ENCODE measurements at places on chromosomes 7 and 10.

- DNase-seq, result no peak
Measured at GRCh38 chr7:135380351-135380750, 129.6 kb downstream of the CNOT4 start.

DNA sequence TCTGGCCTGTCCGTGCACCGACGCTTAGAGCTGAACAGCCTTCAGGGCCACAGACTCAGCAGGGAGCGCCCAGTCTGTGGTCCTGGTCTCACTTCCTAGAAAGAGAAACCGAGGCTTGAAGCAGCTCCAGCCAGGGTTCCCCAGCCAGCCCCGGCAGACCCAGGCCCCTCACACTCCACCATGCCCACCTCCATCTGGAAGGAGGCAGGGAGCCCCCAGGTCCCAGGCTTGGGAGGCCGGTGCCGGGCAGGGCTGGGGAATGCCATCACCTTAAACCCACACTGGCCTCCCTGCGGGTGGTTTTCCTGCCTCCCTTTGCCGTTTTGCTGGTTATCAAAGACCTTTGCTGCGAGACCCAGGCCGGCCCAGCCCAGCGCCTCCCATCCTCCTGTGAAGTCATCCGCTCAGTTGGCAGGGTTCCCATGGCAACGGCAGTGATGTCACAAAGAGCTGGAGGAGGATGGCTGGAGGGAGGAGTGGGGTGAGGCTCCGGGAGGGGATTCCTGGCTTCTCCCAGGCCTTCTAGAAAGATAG lies 24.0 kb downstream of the ELFN1 start:
- no peak for DNase-seq

DNA sequence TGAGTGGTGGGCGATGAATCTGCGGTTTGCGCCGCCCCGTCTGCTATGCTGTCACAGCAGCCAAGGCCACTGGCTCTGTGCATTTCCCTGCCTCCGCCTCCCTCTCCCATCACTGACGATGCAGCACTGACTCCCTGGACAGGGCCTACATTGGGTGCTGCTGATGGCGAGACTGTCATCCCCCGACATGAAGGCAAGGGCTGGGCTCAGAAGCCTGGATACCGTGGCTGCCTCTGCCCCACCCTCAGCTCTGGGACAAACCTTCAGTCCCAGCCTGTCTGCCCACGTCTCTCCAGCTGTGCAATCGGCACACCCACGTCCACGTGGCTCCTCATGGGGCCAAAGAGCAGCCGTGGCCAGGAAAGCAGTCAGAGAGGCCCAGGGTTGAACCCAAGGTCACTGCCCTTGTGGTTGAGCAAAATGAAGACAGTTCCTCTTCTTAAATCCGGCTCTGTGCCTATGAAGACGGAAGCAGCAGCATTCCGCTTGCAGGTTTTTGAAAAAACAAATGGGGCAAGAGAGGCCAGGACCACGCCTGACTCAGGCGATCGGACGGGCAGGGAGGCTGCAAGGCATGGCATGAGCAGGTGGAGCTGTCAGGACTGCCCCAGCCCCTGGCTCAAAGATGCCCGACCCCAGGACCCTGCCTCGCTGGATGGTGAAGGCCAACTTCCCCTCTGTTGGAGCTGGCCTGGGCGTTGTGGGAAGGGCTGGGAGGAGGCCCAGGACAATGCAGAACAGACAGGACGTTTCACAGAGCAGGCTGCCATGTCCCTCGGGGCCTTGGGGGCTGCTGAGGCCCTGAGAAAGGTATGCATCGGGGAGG lies 517.5 kb downstream of the DNAJB6 start:
- no peak for DNase-seq

GRCh38 chr10:43295436-43295835 lies 28.6 kb upstream of the RASGEF1A start:
- DNase-seq, result no peak

- DNase-seq, result peak; percentile 39
Measured at GRCh38 chr10:130301021-130301892, 165.1 kb downstream of the GLRX3 start.

GRCh38 chr7:147245274-147245673 lies 1128.7 kb downstream of the CNTNAP2 start:
- no peak for DNase-seq

GRCh38 chr7:37633048-37633447 lies 50.5 kb upstream of the GPR141 start:
- no peak for DNase-seq

GRCh38 chr10:85105614-85106255 lies 777.3 kb downstream of the CCSER2 start:
- DNase-seq, result no peak

DNA sequence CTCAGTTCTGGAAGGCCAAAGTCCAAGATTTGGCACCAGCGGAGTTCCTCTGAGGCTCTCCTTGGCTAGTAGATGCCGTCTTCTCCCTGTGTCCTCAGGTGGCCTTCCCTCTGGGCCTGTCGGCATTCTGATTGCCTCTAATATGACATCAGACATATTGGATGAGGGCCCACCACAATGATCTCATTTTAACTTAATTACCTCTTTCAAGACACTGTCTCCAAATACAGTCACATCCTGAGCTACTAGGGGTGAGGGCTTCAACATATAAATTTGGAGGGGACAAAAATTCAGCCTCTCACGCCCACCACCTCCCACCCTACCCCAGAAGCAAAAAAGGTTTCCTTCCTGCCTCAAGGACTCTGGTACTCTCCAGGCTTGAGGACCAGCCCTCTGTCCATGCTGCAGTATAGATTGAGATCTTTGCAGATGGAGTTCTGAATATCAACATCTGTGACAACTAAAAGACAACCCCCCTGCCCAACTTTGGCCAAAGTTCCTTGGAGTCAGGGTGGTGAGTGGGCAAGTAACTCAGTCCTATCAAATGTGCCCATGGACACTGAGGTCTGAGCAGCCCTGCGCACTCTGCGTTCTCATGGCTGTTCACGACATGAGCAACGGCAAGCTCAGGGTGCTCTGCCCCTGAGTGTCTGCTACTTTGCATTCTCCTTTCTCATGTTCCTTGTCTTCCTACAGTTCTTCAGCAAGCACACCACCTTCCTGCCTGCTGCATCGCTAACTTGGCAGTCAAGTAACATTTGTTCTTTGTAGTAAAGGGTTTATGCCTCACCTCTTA lies 11.5 kb downstream of the TMEM176B start:
- no peak for DNase-seq

DNA sequence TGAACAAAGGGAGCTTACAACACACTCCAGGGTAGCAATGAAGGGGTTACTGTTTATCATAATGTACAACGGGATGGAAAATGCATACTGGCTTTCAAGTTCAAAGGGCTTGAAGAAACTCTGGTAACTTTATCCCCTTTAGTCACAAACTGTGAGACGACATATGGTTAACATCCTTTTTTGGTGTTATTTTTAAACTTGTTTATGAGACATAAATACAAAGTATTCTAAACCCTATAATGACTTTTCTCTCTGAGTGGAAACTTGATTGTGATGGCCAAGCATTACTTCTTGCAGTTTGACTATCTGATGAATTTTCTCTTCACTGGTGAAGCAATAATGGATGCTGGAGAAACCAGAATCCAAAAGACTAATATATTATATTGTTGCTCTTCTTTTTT lies 62.0 kb upstream of the SEMA3A start:
- DNase-seq, result no peak

GRCh38 chr7:151177310-151177709 lies 9.7 kb downstream of the ASB10 start:
- no peak for DNase-seq

- DNase-seq, result no peak
Measured at GRCh38 chr7:101615446-101615845, 13.7 kb downstream of the MYL10 start.

GRCh38 chr10:123766761-123767160 lies 100.6 kb downstream of the GPR26 start:
- DNase-seq, result no peak

- DNase-seq, result no peak
Measured at GRCh38 chr7:149307775-149308501, 45.9 kb downstream of the ZNF783 start.

GRCh38 chr7:85535974-85536729 lies 349.3 kb upstream of the SEMA3D start:
- DNase-seq, result no peak

DNA sequence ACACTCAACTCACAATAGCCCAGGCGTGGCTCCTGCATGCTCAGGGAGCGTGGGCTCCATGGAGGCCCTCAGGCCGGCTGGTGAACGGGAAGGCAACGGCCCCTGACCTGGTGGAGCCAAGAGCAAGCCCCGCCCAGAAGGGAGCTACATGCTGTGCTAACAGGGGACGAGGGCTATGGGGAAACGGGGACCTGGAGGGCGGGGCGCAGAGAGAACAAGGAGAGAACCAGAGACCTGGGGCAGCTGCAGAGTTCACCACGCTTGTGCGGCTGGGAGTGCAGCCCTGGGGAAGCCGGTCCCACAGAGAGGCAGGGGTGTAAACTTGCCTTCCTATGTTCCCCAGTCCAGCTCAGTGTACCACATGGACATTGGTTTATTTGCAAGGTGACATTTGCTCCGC lies 69.2 kb upstream of the PPP2R2D start:
- DNase-seq, result no peak

- DNase-seq, result no peak
Measured at GRCh38 chr7:37098762-37099161, 349.9 kb downstream of the ELMO1 start.

DNA sequence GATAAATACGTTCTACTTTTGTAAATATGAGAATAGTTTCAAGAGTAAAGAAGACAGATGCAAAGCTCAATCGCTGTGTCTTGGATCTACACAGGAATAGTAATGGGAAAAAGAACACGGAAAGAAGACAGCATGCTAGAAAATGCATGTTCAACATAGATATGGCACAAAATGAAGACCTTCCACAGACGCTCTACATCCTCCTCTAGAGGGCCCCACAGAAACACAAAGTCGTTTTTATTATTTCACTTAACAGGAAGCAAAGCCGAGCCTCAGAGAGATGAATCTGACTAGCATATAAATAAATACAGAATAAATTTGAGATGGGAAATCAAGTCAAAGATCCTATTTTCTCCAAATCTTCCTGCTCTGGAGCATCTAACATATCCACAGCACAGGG lies 292.6 kb downstream of the PARD3 start:
- DNase-seq, result no peak

- DNase-seq, result no peak
Measured at GRCh38 chr7:106615808-106616707, 44.9 kb downstream of the CCDC71L start.

GRCh38 chr10:26931223-26931622 lies 70.5 kb upstream of the ABI1 start:
- DNase-seq, result no peak

- DNase-seq, result no peak
Measured at GRCh38 chr7:835485-836401, 3.5 kb downstream of the SUN1 start.

GRCh38 chr7:134637934-134638719 lies 8.5 kb upstream of the BPGM start:
- DNase-seq, result no peak

DNA sequence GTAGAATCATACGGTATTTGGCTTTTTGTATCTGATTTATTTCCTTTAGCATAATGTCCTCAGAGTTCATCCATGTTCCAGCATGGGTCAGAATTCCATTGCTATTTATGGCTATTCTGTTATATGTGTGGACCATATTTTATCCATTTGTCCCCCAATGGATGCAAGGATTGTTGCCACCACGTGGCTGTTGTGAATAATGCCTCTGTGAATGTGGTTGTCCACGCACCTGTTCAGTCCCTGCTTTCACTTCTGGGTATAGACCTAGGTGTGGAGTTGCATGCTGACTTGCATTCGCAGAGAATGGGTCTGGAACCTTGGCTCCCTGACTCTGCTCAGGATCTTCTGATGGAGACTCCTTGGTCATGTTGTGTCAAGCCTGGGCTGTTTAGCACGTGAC lies 199.9 kb downstream of the CAMK1D start:
- no peak for DNase-seq

- no peak for DNase-seq
Measured at GRCh38 chr7:128266883-128267594, 26.0 kb downstream of the LEP start.

DNA sequence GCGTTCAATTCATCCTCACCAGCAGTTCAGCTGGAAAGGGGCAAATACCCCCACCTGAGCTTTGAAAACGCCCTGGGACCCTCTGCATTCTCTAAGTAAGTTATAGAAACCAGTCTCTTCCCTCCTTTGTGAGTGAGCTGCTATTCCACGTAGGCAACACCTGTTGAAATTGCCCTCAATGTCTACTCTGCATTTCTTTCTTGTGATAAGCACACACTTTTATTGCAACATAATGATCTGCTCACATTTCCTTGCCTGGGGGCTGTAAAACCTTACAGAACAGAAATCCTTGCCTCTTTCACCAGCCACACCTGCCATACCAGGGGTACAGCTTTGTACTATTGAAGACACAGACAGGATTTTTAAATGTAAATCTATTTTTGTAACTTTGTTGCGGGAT lies 155.8 kb upstream of the LANCL2 start:
- no peak for DNase-seq

- no peak for DNase-seq
Measured at GRCh38 chr10:30991647-30992011, 40.0 kb downstream of the ZNF438 start.

- no peak for DNase-seq
Measured at GRCh38 chr10:128896116-128896795, 570.8 kb upstream of the MGMT start.

- no peak for DNase-seq
Measured at GRCh38 chr10:44193166-44193565, 191.7 kb downstream of the CXCL12 start.

DNA sequence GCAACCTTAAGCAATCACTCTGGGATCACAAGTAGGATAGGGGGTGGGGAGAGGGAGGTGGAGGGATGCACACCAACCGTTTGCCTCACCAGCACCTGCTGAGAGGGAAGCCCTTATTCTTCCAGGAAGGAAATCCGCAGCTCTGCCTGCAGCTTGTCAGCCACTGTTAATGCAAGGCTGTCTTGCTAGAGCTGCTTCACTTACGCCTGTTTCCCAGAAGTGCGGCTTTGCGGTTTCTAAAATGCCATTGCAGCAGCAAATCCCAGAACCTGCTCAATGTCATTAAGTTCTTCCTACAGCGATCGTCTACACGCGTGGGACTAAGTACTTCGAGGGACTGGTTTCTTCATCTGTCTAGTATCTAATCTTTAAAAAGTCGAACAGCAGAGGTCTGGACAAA lies 191.1 kb downstream of the ZMYND11 start:
- DNase-seq, result no peak

GRCh38 chr7:81183326-81183725 lies 264.5 kb upstream of the SEMA3C start:
- DNase-seq, result no peak

- DNase-seq, result no peak
Measured at GRCh38 chr10:42630537-42631134, 7.7 kb downstream of the ZNF33B start.

GRCh38 chr7:46565253-46566096 lies 644.4 kb upstream of the IGFBP3 start:
- no peak for DNase-seq

GRCh38 chr7:101972627-101973026 lies 155.2 kb downstream of the CUX1 start:
- no peak for DNase-seq
